ELF-1 (cell line): ENCODE measurements at places on chromosomes 1 and 21.

- DNase-seq, result no peak
These were observed 6.5 kb upstream of the CSTB start for GRCh38 chr21:43782431-43783097.

- no peak for DNase-seq
These were observed 14.8 kb upstream of the C1orf174 start for GRCh38 chr1:3914911-3915310.

- peak; percentile 94 for DNase-seq
These were observed at the start of gene RAB25 for GRCh38 chr1:156060937-156061636. Gene RAB25, plus strand, starts transcription at chr1:156061160. Its CDS starts 241 bp downstream, at chr1:156061401.

DNA sequence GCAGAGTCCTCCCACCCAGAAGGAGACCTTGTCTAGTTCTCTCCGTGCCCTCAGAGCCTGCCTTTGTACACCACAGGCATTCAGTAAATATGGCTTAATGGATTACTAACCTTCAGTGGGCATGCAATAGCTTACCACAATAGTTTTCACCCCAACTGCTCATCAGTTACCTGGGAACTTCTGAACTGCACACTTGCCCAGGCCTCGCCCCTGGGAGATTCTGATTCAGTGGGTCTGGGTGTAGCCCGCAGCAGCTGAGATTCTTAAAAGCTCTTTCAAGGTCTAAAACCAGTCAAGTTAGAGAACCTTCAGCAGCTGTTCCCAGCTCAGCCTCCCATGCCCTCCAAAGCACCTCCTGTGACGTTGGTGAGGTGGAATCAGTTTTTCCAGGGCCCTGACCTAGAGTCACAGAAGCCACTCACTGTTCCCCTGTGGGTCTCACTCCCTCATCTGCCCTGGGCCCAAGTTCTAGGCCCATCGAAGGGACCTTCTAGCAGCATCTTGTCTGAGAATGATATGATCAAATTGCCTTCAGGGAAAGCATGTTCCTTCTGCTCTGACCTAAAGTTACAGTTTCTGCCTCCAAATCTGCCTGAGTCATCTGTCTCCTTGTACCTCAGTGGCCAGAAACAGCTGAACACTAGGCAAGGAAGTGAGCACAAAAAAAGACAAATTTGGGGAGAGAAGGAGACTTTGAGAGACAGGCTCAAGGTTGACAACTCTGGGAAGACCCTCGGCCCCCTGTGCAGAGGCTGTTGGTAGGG is 10.8 kb downstream of the ASAP3 start:
- DNase-seq, result no peak

- DNase-seq, result peak; percentile 8
These were observed 248.6 kb downstream of the TBX15 start for GRCh38 chr1:118739501-118739900.

DNA sequence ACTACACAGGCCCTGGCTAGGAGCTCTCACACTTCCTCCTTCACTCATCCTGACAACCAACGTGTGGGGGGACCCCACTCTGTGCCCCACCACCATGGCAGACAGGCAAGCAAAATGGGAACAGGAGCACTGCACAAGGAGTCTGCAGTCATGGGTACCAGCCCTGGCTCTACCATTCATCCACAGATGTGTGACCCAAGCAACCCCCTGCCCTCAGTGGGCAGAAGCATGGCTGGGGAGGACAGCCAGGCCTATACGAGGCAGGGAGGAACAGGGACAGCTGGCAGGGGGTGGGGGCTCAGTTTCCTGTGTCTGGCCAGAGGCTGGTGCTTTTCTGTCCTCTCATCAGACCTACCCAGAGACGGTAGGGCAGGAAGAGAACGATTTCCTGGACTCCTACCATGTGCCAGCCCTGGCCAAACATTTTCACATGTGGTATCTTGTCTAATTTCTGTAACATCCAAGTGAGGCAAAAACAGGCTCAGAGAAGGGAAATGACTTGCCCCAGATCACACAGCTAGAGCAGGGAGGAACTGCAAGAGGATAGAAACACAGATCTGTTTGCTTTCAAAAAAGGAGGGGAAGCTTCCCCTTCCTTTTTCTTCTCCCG is 178.0 kb downstream of the HIVEP3 start:
- DNase-seq, result no peak

DNA sequence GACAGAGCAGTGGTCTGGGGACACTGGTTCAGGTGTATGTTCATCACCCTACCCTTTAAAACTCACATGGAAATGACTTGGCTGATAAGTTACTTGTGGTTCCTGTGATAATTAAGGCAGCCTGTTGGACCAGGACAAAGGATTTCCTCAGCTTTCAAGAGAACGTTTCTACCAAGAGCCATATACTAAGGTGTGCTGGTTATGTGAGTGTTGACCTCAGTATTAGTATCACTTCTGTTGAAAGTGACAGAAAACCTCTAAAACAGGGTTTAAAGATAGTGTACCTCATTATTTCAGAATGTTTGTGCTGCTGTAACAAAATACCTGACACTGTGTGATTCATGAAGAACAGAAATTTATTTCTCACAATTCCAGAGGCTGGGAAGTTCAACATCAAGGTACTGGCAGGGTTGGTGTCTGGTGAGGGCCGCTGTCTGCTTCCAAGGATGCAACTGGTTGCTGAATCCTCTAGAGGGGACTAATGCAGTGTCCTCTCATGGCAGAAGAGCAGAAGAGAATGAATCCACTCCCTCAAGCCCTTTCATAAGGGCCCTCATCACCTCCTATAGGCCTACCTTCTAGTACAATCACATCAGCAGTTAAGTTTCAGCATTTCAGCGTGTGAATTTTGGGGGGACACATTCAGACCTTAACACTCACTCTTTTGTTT is 54.9 kb downstream of the UCK2 start:
- no peak for DNase-seq

DNA sequence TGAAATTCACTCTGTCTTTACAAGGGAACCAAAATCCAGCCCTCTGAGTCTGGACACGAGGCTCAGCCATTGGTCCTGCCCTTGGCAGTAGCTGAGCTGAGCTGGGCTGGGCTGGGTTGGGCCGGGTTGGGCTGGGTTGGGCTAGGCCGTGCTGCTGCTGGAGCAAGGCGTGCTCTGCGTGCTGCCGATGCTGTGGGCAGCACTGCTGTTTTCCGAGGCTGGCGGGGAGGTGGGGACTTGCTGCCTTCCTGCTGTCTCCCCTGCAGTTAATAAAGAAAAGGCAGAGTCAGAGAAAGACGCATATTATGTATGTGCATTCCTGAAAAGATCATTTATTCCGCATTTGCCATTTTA is 182.9 kb downstream of the CDC7 start:
- peak; percentile 58 for DNase-seq

DNA sequence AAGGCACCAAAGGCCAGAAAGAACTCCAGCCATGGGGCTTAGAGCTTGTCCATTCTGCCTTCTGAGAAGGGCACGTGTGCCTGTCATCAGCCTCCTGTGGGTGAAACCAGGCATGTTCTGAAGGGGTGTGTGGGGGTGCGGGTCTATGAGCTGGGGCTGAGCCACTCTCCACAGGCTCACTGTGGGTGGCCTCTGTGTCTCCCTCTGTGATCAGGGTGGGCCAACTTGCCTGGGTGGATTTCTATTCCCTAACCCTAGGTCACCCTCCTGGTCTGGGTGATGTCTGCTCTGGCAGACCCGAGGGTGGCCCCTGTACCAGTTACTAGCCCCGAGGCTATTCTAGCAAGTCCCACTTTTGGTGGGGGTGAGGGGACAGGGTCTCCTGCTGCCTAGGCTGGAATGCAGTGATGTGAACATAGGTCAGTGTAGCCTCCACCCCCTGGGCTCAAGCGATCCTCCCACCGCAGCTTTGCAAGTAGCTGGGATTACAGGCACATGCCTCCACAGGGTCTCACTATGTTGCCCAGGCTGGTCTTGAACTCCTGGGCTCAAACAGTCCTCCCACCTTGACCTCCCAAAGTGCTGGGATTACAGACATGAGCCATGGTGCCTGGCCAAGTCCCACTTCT is 94.4 kb downstream of the TRIM11 start:
- DNase-seq, result no peak

DNA sequence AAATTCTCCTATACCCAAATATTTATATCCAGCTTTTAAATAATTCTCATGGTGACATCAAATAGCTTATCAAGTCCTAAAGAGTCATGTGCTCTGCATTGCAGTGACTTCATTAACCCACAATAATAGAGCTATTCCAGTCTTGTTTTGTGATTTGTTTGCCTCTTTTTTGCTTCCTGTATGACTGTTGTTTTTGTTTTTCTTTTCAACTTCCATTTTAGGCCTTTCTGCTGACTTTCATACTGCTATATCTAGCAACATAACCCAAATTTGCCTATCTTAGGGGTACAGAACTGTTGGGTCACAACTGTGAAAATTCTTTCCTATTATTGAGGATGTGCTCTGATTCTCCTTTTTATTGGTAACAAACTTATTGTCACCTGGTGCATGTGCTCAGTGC is 30.3 kb downstream of the SPATA17 start:
- no peak for DNase-seq

- DNase-seq, result no peak
These were observed 55.4 kb upstream of the KIF26B start for GRCh38 chr1:245099401-245099800.

DNA sequence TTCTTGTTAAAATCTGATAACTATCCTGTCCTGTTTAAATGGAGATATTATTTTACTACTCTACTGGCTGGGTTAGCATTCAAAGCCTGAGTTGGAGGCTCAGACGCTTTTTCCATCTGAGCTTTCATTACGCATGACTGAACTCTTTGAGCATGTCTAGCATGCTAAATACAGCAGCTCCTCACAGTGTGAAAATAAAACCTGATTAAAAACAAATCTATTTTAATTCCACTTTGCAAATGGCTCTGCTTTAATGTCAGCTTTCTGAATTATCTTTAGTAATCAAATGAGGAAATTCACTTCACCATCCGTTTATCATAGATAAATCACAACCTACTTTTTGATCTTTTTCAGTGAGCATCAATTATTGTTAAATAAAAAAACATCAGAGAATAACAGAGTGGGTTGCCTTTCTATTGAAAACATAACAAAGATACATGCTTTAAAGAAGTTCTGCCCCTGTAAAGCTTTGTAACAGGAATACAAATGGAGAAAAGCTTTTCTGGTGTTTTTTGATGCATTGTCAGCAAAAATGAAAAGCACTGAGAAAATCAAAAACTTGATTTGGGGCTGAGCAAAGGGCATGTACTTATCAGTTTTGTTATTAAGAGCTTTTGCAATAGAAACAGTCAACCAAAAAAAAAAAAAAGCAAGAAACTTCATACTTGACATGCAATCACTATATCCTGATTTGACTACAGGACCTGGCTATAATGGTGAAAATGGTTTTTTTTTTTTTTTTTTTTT is 3.5 kb upstream of the SPEN start:
- DNase-seq, result no peak

DNA sequence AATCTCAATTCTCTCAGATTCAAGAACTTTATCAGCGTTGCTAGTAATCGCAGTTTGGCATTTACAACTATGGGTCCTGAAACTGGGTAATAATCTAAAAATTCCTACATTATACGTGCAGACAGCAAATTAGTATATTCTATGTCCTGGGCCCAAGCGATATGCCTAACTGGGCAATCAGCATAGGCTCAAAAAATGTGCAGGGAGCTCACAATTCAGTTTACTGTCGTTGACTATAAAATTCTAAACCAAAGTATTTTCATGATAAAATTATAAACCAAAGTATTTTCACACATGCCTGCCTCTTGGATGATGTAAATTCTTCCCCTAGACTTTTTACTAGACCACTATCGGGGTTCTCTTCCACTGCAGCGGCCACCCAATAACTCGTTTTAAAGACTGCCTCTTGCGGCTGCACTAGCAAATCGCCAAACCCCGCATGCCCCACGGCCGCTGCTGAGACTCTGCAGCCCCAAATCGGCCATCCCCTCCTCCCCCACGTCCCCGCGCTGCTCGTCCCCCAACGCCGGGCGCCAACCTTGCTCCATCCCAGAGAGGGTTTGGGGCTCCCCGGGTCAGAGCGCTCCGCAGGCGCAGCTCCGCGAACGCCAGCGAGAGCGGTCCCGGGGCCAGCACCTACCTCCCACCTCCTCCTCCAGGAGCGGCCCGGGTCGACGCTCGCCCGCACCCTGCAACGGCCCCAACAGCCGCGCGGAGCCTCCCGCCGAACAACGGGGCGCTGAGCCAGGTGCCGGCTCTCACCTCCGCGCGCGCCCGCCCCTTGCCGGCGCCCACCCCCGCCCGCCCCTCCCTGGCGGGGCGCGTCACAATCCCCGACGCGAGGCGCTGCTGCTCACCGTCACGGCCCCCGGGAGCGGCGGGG is 506 bp downstream of the SSX2IP start:
- no peak for DNase-seq

DNA sequence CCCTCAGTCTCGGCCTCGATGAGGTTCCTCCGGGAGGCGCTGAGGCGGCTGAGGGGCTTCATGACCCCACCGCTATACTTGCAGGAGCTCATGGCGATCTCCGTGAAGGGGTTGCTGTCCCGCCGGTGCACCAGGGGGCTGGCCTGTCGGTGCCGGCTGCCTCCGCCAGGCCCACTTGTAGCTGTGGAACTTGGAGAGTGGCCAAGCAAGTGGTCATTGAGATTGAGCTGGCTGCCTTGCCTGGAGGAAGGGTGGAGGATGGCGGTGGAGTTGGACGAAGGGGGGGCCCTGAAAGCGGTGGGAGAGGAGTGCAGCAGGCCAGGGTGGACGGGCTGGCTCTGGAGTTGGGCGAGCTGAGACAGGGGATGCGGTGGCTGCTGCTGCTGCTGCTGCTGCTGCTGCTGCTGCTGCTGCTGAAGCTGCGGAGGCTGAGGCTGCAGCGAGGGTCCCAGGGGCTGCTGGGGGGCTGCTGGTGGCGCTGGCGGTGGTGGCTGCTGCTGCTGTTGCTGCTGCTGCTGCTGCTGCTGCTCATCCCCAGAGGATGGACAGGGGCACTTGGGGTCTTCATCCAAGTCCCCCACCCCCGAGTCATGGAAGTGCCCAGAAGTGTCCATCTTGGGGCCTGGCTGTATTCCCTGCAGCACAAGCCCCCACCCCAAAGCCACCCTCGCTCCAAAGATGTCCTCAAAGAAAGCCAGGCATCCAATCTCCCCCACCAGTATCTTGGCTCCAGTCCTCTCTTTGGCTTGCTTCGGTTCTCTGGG is 548 bp downstream of the KCNN3 start:
- no peak for DNase-seq

GRCh38 chr1:202124142-202124541 is 1.4 kb downstream of the GPR37L1 start:
- DNase-seq, result no peak

DNA sequence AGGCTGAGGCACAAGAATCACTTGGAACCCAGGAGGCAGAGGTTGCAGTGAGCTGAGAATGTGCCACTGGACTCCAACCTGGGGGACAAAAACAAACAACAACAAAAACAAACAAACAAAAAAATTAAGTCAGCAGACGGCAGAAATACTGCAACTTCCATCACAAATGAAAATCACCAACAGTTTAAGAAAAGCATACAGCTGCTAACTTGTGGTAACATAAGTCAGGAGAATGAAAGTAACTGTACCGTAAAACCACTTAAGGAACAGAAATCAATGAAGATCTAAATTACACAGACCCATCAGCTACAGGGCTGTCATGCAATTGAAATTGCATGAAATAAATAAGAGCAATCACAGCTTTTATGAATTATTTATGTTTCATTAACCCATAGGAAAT is 25.0 kb downstream of the MCOLN2 start:
- no peak for DNase-seq
